ENCODE measurements at places on chromosomes 4 and X. TPM values are rescaled to one million over a fixed set of nuclear protein-coding genes. Genes with fewer than 3 reads are reported as not detected.

DNA sequence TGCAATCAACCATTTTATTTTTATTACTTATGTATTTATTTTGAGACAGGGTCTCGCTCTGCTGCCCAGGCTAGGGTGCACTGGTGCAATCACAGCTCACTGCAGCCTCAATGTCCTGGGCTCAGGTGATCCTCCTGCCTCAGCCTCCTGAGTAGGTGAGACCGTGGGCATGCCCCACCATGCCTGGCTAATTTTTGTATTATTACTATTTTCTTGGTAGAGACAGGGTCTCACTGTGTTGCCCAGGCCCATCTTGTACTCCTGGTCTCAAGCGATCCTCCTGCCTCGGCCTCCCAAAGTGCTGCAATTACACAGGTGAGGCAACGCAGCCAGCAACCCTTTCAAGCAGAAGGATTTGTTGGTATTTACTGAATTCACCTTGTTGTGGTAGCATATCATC lies 60.3 kb upstream of the PPP2R3B start:
- DNase-seq = no peak

GRCh38 chr4:74777531-74777930 lies 16.8 kb downstream of the BTC start:
- DNase-seq = no peak

DNA sequence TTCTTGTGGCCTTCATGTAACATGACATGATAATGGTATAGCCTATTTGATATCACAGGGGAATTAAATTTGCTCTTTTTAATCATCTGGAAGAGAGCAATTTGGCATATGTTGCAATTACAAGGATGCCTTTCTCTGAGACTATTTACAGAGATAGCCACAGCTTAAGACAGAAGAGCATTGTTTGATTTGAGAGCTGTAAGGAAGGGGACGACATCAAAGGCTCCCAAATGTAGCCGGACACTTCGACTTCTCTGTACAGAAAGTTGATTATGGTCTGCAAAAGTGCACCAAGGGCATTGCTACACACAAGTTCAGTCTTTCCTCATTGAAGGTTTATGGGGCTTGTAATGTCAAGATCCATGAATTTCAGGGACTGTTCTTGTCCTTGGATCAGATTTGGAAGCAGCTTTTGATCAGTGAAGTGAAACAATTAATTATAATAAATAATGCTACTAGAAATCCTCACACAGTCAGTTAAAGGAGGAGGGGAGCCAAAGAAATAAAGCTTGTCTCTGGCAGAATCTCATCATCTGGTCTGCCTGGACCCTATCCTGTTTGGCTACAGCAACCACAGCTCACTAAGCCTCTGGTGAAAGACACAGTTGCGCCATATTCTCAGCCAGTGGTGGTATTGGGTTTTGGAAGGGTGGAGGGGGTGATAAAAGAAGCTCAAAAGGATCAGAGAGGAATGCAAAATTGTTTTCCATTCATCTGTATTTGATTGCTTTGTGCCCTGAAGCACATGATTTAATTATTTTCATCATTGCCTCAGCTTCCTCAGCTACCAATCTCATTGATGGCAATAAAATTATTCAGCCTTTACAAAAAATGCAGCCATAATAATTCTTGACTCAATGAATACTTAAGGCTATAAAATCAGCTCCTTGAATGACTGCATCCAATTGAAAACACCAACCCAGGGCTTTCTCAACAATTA lies 654.3 kb upstream of the LCORL start:
- DNase-seq = no peak

DCAF8L1 gene
- not detected for total RNA-seq

Measured in astrocyte (in vitro differentiated cells and primary cell).